ENCODE measurements at places on chromosomes 4 and X. TPM values are rescaled to one million over a fixed set of nuclear protein-coding genes. Genes with fewer than 3 reads are reported as not detected.

DNA sequence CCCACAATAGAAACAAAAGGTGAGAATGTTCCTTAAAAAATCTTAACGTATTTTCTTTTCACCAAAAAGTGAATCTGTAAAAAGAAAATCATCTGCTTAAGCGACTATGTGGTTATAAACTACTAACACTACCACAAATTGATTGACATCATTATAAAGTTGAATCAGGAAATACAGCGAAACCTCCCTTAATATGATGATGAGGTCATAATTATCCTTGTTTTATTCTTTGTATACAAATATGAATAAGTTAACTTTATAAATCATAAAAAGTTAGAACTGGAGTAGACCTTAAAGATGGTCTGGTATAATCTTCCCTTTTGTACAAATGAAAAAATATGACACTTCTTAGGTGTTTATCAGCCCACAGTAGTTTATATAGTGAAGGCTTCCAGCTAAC is 35.6 kb downstream of the NFKB1 start:
- no peak for DNase-seq

DNA sequence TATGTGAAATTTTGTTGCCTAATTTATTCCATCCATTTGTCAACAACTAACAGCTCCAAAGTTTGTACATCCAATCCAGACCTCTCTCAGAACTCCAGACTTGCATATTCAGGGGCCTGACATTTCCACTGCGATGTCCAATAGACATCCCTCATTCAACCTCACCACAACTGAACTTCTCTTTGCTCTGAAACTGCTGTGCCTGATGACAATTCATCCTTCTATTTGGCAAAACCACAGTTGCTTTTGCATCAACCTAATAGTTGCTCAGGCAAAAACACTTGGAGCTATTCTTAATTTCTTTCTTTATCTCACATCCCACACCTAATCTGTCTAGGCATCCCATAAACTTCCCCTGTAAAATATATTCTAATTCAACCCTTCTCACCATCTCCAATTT is 56.5 kb downstream of the ANTXR2 start:
- no peak for DNase-seq

Gene CXXC4
- total RNA-seq, result 0.57 TPM

Gene PALLD
- 50.0 TPM for total RNA-seq

DNA sequence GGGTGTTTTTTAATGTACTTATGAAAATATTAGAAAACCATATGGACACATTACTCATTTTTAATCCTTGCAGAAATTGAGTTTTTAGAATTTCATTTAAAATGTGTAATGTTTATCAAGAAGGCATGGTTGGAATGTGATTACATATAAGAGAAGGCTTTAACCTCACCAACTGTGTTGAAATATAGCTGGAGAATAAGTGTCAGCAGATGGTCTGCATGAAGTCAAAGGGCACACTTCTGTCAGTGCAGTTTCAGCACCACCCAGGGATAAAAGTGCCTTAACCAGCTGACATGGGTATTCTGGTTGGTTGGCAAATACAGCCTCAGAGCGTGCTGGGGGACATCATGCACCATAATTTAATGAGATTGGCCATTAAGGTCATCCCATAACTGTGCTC is 21.2 kb upstream of the ANTXR2 start:
- DNase-seq, result no peak

DNA sequence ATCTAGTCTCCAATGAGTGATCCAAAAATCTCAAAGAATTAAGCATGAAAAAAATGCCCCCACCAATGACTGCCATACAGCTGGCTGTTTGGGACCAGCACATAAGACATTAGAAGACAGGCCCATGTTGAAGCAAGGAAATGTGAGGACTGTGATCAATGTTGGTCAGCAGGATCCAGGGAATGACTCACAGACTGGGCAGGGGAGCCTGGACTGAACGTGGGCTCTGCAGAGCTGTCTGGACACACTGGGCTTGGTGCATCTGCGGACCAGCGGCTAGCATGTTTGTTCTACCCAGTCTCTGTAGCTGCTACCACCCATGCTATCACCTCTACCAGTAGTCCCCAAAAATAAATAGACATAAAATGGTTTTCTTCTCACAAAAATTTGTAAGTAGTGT is 108.6 kb downstream of the PALLD start:
- peak; percentile 42 for DNase-seq
